NCI-H748 treated with DMSO at 0.1 percent for 48 hours (cell line): ENCODE measurements at places on chromosomes 3 and 15.
A peak's percentile ranks its signal among the peaks of the same experiment; 100 is the strongest.

- peak; percentile 22 for DNase-seq
These were observed 1.0 kb downstream of the KAT2B start for GRCh38 chr3:20041197-20041780.

GRCh38 chr3:65593780-65594752, 444.7 kb downstream of the MAGI1 start:
- DNase-seq = no peak

- no peak for DNase-seq
These were observed 1006.7 kb downstream of the ROBO1 start for GRCh38 chr3:78761126-78761525.

DNA sequence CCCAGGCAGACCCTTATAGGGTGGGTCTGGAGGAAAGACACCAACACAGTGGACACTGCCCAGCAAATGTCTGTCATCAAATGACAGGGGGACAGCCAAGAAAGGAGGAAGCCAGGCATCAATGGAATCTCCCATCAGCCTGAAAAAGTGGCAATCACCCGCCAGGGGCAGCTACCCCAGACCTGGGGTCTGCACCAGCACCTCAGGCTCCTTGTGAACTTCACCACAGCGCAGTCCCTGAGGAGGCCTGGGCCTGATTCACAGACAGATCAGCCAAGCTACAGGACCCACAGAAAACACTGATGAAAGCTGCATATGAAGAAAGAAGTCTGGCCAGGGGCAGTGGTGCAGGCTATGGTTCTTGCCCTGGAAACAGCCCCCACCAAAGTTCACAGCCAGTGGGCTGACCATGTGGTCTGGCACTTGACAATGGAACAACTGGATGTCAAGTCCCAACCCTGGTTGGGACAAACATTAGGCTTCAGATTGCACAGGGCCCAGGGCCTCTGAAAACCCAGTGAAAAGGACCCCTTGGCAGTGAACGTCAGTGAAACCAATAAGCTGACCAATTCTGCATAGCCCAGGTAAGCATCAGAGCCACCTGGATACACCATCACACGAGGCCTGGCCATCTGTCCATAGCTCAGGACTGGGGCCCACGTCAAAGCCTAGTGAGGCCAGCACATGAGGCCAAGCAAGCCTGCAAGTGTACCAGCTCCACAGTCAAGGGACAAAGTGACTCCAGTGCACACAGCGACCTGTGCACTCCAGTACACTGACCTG, 29.1 kb downstream of the ALS2CL start:
- DNase-seq = no peak

DNA sequence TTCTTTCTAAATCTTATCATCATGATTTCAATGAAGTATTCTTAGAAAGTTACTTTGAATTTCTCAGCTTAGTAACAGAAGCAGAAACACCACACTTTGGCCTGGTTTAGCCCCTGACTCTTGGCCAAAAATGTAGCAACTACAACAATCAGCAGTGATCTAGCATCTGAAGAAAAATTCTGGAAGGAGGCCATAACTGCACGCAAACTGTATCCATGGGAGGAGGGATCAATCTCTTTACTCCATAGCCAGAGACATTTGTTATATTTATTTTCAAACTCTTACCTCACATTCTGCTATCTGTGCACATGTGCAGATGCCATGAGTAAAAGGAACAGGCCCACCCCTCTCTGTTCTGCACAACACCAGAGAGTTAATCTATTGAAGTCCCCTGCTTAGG, 251.0 kb upstream of the P2RY1 start:
- no peak for DNase-seq

GRCh38 chr15:91704343-91704742, 149.2 kb upstream of the SLCO3A1 start:
- DNase-seq = no peak

DNA sequence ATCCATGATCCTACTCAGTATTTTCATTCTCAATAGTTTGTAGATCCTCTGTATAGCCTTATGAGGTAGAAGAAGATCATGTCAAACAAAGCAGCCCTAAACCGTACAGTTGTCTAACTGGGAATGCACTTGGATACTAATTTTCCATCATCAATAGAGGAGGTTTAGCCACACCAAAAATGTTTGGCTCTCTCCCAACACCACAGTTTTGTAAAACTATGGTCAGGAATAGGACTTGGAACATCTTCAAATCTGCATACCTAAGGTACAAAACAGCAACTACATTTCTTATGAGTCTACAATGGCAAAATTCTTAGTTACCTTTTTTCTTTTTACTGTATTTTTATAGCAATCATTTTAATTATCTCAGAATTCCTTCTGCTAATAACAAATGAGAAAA, 1001.6 kb downstream of the ROBO2 start:
- DNase-seq = no peak

- no peak for DNase-seq
These were observed 143.3 kb downstream of the TCF12 start for GRCh38 chr15:57061696-57062095.

GRCh38 chr3:71541313-71541712, 42.2 kb downstream of the FOXP1 start:
- no peak for DNase-seq

GRCh38 chr3:152595975-152596821, 238.7 kb upstream of the P2RY1 start:
- no peak for DNase-seq

DNA sequence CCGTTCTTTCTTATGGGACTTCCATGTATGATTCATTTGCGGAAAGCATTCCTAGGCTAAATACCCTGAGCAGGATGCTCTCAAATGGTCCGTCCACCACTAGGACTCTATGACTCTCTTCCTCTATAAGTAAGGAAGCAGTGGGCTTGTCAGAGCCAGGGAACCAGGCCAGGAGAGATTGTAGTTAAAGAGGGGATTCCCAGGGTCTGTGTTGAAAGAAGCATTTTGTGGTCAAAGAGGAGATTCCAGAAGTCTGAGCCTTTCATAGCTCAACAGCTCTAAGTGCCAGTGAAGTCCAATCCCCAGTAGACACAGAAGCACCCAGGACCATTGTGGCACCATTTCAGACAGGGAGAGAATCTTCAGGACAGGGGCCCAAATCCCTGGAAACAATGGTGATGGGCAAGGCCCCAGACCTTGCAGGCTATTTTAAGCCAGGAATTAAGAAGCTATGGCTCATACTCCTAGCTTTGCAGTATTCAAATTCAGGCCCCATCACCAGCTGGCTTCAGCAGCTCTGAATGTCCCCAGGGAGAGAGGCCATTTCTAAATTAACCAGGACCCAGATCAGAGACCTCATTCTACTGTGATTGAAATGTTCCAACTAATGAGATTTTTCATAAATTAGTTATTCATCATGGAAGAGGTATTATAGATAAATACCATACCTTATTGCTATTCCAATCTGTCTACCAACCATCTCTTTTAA, 81.7 kb downstream of the CD47 start:
- no peak for DNase-seq

DNA sequence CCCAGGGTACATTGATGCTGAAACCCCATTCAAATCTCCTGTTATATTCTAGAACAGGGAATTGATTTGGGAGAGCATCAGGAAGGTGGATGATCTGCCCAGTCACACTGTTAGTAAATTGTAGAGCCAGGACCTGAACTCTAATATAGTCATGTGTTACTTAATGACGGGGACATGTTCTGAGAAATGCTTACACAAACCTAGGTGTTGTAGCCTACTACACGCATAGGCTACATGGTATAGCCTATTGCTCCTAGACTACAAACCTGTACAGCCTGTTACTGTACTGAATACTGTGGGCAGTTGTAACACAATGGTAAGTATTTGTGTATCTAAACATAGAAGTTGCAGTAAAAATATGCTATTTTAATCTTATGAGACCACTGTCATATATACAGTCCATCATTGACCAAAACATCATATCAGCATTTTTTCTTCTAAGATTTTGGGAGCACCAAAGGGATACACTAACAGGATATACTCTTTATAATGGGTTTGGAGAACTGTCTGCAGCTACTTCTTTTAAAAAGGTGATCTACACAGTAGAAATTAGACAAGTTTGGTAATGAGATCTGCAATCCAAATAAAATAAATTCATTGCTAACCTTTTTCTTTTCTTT, 5.8 kb downstream of the B2M start:
- DNase-seq = no peak

DNA sequence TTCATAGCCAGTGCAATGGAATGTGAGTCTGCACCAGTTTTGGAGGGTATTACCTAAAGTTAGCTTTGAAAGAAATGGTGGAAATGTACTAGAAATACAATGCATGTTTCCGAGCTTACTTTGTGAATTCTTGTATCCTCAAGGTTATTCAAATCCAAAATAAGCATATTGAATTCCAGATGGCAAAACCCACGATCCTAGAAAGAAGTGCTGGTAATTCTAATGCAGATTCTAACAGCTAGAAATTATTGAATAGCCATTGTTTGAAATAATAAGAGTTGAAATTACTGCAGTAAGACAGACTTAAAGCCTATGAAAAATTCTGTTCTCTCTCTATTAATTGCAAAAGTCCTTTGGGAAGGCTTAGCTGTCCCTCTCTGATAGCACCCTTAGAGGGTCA, 258.4 kb downstream of the CHL1 start:
- DNase-seq = no peak

DNA sequence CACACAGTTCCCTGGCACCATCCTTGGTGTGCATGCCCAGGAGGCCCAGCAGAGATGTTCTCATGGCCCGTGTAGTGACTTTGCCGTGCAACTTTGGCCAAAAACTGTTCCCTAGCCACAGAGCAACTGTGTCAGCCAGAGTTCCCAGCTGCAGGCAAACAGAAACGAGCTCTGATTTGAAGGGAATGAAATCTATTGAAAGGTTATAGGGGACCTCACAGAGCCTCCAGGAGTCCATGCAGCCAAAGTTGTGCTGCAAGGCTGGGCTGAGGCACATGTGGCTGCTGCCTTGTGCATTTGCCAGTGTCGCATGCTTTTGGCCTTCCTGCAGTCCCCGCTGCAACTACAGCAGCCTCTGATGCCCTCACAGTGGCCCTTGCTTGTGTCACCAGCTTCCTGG, 70.5 kb downstream of the PLXNA1 start:
- DNase-seq = no peak

DNA sequence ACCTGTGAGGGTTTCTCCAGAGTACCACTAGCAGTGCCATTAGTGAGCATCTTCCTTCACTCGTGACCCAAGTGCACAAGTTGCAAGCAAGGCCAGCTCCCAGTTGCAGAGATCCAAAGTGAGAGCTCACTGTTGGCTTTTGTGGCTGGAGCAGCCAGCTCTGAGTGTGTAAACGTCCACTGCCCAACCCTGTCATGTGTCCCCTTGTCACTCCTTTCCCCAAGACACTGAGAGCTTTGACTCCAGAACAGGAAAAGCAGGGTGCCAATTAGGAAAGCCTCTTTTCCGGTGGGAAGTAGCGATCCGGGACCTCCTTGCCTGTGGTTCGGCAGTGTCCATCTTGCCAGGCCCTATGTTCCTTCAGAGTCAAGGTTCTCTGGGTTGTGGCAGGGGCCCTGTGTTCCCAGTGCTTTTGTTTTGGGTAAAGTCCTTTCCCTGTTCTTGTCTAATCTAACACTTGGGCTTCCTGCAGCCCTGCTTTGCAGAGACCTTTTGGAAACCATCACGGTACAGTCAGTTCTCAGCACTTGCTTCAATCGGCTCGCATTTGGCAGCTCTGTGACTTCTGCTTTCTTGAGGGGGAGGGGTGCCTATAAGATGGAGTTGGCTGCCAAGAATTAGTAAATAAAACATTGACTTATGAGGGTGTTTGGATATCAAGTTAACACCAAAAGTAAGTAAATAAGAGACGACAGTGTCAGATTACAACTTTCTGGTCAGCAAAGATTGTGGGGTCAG, 90.5 kb downstream of the DNASE1L3 start:
- DNase-seq = no peak
